ENCODE measurements at places on chromosomes 12 and 14.
A peak's percentile ranks its signal among the peaks of the same experiment; 100 is the strongest.

GRCh38 chr14:100834794-100835547 is 9.1 kb downstream of the MEG3 start:
- DNase-seq, result no peak

GRCh38 chr12:84572196-84572595 is 340.4 kb downstream of the SLC6A15 start:
- DNase-seq, result no peak

DNA sequence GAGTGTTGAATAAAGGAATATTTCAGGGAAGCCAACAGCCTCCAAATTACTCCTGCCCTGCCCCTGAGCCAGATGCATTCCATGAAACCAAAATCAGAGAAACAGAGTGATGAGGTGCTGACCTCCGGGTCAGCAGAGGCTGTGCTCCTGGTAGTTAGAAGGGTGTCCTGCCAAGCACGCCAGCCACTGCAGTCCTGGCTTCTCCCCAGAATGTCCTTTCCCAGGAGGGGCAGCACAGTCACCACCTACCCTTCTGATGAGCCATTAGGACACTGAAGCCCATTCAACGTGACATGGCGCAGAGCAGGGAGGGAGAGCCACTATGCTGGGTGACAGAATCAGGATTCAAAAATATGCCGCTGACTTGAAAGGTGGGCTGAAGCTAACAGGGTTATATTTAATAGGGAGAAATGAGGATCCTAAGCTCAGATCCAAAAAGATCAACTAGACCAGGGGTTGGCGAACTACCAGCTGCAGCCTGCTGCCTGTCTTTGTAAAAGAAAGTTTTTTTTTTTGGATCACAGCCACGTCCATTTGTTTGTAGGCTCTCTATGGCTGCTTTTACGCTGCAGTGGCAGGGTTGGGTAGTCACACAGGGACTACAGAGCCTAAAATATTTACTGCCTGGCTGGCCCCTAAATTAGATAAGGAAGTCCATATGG is 34.5 kb upstream of the PLEK2 start:
- DNase-seq, result no peak

GRCh38 chr12:29160230-29160629 is 11.2 kb downstream of the FAR2 start:
- peak; percentile 27 for DNase-seq

- no peak for DNase-seq
These were observed 21.6 kb upstream of the TMCC3 start for GRCh38 chr12:94671917-94672316.

DNA sequence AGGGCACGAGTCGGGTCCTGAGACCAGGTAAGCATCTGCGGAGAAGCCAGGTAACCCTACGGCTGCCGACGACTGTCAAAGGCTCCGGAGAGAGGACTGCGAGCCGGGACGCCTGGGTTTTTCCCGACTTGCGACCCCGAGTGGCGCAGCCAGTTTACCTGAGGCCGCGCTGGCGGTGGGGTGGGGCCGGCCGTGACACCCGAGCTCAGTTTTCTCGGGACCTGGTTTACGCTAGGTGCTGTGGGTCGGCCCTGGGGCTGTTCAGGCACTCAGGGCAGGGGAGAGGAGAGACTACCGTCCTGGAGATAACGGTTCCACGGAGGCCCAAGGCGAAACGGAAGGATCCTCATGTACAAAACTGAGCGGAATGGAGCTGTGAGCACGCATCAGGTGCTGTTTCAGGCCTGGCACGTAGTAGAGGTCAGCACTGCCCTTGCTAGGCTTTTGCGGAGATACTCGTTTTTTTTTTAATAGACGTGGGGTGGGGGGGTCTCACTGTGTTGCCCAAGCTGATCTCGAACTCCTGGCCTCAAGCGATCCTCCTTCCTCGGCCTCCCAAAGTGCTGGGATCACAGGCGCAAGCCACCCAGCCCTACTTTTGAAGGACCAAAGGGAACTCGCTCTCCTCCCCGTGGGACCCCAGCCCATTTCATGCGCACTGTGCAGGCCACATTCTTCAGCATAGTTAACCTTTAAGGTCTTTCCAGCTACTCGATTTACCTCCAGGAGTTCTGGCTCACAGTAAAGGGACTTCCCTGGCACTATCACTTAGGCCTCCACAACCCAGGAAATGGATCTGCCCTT is 471 bp downstream of the MTRFR start:
- DNase-seq, result no peak

- no peak for DNase-seq
These were observed 32.6 kb downstream of the PAPLN start for GRCh38 chr14:73269729-73270531.

- DNase-seq, result no peak
These were observed 28.9 kb upstream of the TDRD9 start for GRCh38 chr14:103899316-103899715.

GRCh38 chr12:1760566-1761382 is 59.6 kb upstream of the LRTM2 start:
- no peak for DNase-seq

- no peak for DNase-seq
These were observed 15.4 kb upstream of the ZNF641 start for GRCh38 chr12:48366131-48366530.

- no peak for DNase-seq
These were observed 2.5 kb downstream of the KCNH3 start for GRCh38 chr12:49541140-49541861.

GRCh38 chr12:111233786-111234185 is 135.1 kb downstream of the PHETA1 start:
- no peak for DNase-seq

GRCh38 chr14:101103321-101103901 is 199.9 kb upstream of the RTL1 start:
- no peak for DNase-seq

DNA sequence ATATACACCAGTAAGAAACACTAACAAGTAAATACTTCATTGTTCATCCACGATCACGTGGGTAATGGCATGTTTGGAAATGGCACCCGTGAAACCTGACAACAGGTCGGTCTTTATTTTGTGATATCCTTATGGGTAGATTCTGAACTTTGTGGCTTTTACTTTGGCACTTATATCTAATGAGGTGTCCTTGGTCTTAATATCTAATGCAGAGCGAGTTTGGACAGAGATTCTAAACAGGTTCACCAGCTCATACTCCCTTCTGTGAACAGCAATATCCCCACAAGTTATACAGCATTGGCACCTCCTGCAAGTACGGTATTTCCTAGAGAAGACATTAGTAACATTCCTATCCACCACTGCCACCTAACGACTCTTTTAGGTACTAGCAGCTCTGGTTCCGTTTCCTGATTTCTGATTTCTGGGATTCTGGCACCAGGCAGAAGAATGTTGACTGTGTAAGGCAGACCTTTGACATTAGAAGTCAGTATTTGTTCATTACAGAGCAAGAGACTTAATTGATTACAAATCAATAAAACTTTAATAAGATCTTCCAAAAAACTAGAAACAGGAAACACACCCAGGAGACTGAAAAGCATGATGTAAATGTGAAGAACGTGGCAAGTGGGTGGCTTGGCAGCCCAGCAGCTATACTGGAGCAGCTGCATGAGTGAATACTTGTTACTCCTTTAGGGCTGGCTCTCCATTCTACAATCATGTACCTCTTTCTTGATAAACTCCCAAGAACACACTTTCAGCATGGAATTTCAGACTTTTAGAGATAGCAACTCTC is 2.5 kb downstream of the ANG start:
- DNase-seq, result peak; percentile 77

DNA sequence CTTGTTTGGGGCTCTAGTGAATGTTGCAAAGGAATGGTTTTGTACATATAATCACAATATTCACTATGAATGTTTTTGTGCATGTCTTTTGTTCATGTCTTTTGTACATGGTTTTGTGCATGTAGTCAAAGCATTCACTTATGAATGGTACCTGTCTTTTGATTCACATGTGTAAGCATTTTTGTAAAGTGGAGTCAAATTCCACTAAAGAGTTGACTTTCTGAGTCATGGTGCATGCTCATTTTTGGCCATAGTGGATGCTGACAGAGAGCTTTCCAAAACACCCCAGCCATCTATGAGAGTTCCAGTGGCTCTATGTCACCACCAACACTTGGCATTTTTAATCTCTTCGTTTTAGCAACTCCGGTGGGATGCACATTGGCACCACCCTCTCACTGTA is 1185.9 kb upstream of the TMEM132C start:
- DNase-seq, result no peak

DNA sequence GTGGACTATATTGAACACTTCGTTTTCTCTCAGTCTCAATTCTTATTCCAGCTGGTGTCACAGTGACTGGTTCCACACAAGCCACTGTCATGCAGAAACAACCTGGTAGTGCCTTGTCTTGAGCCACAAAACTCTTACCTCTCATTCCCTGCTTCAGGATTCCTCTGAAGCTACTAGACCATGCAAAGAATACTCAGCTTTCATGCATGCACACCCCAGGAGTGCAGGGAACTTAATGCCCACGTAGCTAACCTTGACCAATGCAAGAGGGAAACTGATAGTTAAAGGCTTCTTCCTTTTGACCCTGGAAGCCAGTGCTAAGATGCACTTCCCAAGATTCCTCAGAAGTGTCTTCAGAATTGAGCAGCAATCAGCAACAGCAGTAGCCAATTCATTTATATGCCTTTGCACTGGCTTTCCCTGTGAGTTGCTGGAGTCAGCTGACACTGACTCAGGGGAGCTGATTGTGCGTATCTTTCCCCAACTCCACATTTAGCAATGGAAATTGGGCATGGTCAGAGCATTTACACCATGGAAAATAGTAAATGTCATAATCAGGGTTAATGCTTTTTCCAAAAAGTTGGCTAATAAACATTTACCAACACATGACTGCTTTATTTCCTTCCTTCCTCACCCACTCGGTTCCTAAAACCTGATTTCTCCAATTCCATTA is 113.6 kb upstream of the SLC35F4 start:
- no peak for DNase-seq

DNA sequence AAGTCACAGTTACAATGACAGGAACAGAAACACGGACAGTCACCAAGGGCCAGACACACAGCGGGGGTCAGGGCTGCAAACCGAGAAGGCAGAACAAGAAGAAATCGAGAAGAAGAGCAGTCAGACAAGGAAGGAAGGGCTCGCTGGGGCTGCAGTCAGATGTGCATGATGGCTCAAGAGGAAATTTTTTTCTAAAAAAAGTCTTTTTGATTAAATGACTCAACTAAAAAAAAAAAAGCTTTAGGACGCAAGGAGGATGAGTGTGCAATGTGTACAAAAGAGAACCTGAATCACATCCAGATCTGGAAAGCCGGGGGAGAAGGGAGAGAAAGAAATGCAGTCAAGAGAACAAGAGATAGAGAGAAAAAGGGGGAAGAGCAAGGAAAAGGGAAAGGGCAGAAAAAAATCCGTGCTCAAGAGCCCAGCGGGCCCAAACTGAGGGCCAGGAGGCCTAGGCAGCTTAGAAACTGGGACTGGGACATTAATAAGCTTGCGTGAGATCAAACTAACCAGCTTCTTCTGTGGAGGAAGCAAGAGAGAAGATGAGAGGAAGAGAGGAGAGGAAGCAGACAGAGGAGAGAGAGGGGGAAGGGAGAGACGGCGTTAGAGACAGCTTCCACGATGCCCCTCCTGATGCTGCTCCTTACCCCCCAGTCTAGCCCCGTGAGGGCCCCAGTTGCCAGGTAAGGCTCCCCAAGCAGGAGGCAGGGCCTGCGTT is 6.7 kb downstream of the IFFO1 start:
- DNase-seq, result no peak

- DNase-seq, result no peak
These were observed 49.6 kb downstream of the GRIP1 start for GRCh38 chr12:66629138-66629870.

- DNase-seq, result no peak
These were observed 19.1 kb downstream of the CAMKK2 start for GRCh38 chr12:121277374-121277759.

- peak; percentile 13 for DNase-seq
These were observed 63.3 kb upstream of the HSPB8 start for GRCh38 chr12:119115296-119115905.

GRCh38 chr12:127260999-127261398 is 1006.0 kb upstream of the TMEM132C start:
- DNase-seq, result no peak

DNA sequence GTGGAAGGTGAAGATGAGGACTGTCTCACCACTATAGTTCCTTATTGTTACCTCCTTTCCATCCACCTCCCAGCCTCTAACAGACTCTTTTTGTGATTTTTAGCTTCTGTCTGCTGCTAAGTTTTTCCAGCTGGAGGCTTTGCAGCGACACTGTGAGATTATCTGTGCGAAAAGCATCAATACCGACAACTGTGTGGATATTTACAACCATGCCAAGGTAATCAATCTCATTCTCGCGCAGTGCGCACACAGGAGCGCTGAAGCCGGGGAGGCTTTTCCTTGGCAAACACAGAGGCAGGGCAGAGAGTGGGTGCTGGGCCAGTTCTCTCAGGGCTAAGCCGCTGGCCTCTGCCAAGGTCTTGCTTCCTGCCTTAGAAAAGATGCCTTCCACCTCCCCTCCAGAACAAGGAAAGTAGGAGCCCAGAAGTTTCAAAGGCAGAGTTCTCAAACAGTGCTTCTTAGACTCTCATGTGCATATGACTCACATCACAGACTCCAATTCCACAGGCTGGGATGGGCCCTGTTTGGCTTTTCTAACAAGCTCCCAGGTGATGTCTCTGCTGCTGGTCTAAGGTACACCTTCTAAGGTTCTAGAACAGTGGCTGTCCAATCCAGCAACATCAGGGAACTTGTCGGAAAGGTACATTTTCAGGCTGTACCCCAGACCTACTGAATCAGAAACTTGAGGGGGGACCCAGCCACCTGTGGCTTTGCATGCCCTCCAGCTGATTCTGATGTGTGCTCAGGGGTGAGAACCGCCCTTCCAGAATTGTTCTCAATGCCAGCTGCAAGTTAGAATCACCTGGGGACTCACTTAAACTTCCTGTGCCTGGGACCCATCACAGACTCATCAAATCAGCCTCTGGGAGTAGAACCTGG is 33.8 kb upstream of the PWP1 start:
- no peak for DNase-seq

DNA sequence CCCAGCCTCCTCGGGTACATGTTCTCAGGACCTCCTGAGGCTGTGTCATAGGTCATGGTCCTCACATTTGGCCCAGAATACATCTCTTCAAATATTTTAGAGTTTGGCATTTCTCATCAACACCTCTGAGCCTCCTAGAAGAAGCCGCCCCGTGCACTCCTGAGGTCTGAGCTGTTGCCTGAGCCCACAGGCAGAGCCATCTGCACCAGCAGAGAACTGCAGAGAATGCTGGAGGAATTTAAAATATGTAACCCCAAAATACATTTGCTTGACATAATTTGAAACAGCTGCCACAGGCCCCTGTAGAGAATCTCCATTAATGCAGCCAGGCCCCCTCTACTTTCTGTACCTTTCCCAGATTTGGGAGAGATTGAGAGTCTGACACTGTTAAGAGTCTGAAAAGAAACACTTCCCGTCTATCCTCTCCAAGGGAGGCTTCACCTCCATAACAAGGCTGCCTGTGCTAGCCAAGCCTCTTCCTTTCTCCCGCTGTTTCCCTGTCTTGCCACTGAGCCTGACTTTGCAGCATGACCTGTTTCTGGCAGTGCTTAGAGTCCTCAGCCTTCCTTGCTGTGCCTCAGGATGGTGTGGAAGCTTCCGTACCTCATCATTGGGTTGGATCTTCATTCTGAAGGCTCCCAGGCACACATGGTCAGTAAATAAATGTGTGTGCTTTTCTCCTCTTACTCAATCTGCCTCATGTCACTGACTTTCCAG is 95.4 kb upstream of the SFSWAP start:
- DNase-seq, result no peak

Data from CD4-positive, alpha-beta T cell treated with Interleukin-12 subunit alpha and Interleukin-12 subunit beta, for 1 hour (primary cell).